ENCODE measurements at places on chromosomes 16 and 17. TPM values are rescaled to one million over a fixed set of nuclear protein-coding genes. Genes with fewer than 3 reads are reported as not detected.

The OMG gene
- 1.4 TPM for total RNA-seq

GRCh38 chr16:86018487-86018886 is 119.5 kb downstream of the IRF8 start:
- no peak for DNase-seq

The MYH13 gene
- total RNA-seq, result not detected

- no peak for DNase-seq
Measured at GRCh38 chr17:59161477-59161876, 5.9 kb downstream of the PRR11 start.

- no peak for DNase-seq
Measured at GRCh38 chr16:560701-561412, 663 bp downstream of the PRR35 start.

GRCh38 chr17:80833952-80834892 is 157.4 kb upstream of the CHMP6 start:
- no peak for DNase-seq

DNA sequence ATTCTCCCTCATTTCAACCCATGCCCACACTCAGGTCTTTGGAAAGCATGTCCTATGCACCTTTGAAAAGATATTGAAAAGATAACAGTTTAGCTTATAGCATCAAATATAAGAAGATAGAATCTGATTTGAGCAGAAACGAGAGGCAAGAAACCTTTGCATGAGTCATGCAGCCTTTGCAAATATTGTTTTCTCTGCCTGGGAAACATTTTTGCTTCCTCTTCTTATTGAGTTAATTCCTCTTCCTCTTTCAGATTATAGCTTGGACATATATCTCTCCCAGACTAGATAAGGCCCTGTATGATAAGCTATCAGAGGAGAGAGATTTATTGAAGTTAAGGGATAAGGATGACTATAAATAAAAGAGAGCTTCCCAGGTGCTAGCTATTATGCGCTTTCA is 46.1 kb upstream of the KCNJ2 start:
- no peak for DNase-seq

The HLF gene
- not detected for total RNA-seq

The CTRB1 gene
- total RNA-seq, result not detected

DNA sequence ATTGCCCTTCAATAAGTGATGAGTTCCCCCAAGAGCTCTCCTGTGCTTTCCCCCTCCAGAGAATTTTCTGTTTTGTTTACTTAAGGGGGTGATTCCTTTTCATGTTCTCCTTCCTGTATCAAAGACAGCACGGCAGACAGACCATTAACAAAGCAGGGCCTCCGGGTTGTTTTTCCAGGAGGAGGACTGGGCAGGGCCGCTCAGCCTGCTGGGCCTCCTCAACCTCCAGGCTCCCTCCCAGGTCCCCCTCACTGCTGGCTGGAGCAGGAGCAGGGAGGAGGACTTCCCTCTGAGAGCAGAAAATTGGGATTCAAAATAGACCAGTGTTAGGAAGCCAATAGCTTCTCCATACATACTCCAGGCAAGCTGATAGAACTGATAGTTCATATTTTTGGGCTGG is 20.4 kb downstream of the SDK2 start:
- DNase-seq, result no peak

The TNRC6A gene
- 64.3 TPM for total RNA-seq

DNA sequence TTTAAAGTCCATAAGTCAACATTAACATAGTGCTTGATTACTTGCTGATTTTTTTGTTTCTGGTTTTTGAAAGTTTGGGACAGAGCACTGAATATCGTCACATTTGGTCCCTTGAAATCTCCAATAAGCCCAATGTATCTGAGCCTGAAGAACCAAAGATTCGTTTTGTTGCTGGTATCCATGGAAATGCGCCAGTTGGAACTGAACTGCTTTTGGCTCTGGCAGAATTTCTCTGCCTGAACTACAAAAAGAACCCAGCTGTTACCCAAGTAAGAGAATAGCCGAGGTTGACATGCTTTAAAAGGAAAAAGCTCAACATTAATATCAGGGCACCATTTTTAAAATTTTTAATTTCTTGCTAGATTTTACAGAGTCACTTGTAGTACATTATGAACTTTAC is 27.7 kb upstream of the GOSR1 start:
- DNase-seq, result no peak

The TMEM100 gene
- total RNA-seq, result not detected

DNA sequence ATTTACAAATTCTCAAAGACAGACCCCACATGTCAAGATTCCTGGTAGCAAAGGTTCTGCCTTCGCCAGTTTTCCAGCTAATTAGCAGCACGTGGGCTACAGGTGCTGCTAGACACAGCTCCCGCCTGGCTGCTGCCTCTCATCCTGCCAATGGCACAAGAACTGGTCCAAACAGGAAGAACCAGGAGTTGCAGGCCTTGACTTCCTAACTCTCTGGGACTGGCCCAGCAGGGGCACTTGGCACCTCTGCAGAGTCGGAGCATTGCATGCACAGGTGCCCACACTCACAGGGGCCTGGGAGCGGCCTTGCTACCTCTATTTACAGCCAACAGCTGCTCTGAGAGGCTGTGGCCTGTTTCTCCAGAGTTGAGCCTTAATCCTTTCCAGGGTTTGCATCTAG is 39.6 kb downstream of the TK2 start:
- no peak for DNase-seq

DNA sequence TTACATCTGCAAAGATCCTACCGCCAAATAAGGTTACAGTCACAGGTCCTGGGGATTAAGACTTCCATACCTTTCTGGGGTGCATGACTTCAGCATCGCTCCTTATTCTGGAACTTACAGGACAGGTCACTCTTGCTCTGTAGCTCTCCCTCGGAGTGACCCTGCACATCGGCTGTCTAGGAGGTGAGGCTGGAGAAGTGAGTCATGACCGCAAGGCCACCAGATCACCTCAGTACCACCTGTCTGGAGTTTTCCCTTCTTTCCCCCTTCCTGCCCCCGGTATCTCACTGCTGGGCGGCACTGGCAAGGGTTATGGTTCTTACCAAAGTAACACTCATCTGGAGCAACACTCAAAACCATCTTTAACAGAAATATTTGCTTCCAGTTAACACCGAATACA is 374.8 kb downstream of the SLC39A11 start:
- DNase-seq, result no peak

The GLTPD2 gene
- total RNA-seq, result not detected

The ACSM3 gene
- 4.0 TPM for total RNA-seq

GRCh38 chr17:47700471-47701449 is 6.8 kb downstream of the TBKBP1 start:
- DNase-seq, result no peak

The FZD2 gene
- total RNA-seq, result 9.2 TPM

GRCh38 chr17:1042486-1042885 is 45.6 kb downstream of the TIMM22 start:
- no peak for DNase-seq

The RDM1 gene
- total RNA-seq, result 11.0 TPM

The KRT222 gene
- not detected for total RNA-seq

GRCh38 chr16:64352246-64352645 is 769.6 kb downstream of the CDH11 start:
- no peak for DNase-seq

The DPEP3 gene
- total RNA-seq, result not detected

DNA sequence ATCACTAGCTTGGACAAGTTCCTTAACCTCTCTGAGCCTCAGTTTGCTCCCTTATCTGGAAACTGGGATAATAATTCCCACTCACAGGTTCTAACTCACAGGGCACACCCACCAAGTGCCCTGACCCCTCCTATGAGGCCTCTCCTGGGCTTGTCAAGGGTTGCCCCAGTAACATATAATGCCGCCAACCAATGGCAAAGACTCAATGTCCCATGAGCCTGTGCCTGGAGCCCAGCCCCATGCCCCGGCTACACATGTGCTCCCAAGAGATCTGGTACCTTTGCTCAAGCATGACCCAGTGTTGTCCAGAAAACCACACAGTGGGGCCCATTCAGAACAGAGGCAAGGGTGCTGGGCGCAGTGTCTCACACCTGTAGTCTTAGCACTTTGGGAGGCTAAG is 8.5 kb upstream of the FBXL19 start:
- DNase-seq, result no peak

The KRT33B gene
- not detected for total RNA-seq

DNA sequence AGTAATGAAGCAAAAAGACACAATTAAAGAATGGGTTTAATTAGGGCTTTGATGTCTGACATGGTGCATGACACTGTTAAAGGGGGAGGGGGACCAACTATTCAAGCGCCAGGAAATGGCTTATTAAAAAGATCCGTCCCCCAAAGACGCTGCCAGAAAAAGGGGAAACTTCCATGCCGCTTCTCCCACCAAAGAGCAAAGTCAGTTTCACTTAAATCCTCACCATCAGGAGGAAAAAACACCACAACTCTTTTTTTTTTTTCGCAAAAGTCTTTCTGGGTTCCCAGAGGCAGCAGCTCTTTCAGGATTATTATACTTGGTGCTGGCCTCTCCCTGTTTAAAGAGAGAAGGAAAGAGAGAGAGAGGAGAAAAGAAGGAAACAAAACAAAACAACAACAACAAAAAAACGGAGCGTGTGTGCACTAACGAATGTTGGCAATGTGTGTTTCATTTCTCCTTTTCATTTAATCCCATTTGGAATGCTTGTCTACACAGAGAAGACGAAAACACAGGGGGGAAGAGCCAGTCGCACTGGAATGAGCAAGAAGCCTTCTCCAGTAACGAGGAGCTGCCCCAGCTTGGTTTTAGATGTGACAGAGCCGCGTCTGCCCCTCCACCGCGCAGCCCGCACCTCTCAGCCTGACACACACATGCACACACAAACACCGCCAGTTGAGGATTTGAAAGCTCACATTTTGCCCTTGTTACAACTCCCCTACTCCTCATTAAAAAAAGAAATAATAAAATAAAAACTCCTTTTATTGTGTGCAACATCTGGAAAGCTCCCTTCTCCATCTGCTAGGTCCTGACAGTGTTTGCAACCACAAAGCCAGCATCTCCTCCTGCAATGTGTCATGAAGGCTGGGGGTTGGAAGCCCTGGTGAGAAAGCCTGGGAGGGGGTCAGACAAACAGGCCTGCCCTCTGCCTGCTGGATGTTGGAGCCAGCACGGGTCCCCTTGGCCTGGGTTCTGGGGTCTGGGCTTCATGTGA is 32.7 kb upstream of the AXIN2 start:
- no peak for DNase-seq

DNA sequence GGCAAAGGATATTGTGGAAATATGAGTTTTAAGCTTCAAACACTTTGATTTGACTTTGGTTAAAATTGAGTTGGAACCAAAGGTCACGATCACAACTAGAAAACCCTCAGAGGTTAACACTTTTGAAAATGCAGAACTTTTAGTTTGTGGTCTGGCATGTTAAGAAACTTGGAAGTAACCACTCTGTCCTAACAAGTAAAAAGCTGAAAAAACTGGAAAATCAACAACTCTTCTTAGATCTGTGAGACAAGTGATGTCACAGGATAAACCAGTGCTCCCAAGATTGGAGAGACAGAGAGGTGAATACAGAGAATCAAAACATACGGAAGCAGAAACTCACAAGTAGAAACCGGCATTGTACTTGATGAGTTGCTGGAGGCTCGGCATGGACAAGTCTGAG is 17.4 kb downstream of the MFSD6L start:
- no peak for DNase-seq

The CALB2 gene
- total RNA-seq, result not detected
